NCI-H748 treated with DMSO at 0.1 percent for 48 hours (cell line): ENCODE measurements at places on chromosomes 5 and 9.

DNA sequence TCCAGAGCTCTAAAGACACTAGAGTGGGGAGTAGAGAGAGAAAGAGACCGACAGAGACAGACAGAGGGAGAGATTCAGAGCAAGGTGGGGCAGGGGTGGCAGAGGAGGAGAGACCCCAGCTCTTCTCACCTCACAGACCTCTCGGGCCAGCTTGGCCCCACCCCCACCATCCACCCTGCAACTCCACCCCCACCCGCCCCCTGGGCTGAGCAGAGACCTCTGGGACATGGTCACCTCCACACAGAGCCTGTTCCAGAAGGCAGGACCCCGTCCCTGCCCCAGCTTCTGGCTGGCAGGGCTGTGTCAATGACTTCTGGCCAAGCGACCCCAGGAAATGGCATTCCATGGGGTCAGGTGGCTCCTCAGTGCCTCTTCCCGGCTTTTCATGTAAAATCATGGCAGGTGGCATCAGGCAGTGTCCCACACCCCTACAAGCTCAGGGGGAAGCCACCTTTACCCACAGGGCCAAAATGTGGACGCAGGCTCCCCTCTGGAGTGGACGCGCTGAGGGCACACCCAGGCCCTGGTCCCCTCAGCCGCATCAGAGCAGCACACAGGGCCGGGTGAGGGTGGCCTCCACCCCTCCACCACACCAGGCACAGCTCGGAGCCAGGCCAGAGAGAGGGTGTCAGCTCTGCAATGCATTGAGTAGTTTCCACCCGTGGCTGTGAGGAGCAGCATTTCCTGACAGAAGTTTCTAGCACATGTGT lies 131.2 kb upstream of the LPCAT1 start:
- no peak for DNase-seq

GRCh38 chr5:115333164-115333563 lies 36.7 kb upstream of the CCDC112 start:
- DNase-seq: no peak

DNA sequence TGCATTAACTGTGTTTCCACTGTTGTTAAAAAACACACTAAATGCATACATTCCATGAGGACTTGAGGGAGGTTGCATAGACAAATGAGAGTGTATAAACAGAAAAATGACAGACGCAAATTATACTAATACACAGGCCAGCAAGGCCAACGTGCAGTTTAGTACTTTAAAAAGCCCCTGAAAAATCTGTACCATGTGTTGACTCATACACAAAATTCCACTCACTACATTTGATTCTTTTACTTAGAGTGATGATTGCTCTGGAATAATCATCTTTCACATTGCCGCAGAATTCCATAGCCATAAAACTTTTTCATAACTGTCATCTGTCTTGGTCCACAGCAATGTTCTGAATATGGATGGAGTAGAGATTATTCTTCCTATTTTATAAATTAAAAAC lies 215.7 kb downstream of the FAM114A2 start:
- no peak for DNase-seq

DNA sequence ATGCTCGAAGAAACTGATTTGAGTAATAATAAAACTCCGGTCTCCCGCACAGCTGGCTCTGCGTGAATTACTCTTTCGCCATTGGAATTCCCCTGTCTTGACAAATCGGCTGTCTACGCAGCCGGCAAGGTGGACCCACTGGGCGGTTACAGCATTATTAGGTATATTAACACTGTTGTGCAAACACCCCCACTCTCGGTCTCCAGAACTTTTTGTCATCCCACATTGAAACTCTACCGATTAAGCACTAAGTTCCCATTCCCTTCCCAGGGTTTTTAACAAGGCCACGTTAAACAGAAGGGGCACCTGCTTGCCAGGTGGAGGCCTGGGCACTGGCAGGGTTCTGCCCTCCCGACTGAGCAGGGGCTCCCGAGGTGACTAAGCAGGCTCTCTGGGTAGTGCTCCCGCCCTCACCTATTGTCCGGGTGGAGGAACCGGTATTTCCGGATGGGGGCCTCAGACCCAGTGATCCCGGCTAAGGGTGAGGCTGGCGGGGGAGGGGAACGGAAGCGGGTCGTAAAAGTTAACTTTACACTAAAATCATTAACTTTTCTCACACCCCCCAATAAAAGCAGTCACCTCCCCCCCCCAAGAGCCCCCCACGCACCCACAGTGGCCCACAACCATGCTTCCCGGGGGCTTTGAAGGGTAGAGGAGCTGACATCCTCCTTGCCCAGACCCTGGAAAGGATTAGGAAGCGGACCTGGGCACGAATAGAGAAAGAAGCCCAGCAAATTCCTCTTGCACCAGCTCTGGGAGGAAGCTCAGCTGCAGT lies 53.5 kb upstream of the TJP2 start:
- DNase-seq: peak; percentile 78

GRCh38 chr5:130692770-130693169 lies 472.3 kb downstream of the HINT1 start:
- DNase-seq: peak; percentile 29

- peak; percentile 98 for DNase-seq
Observed at GRCh38 chr5:43007911-43008362, 32.2 kb downstream of the ANXA2R start.

- no peak for DNase-seq
Observed at GRCh38 chr9:98482226-98482625, 226.5 kb downstream of the GABBR2 start.

DNA sequence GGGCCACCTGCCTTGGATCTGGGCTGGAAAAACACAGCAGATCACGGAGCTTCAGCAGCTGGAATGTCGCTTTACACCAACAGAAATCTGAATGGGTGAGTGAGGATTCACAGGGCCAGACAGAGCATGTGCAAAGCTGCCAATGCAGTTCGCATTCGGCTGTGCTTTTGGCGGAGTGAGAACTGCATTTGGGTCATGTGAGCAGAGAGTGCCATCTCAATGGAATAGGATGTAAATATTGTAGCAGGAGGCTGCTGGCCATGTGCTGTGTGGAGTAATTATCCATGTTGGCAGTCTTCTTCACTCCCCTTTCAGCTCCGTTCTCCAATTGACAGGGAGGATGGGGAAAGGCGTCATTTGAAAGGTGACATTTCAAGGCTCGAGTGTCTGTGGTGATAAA lies at the start of gene ANKRD55:
Gene ANKRD55, minus strand, starts transcription at position 101 of the 400 bp plus-strand sequence. CDS start 417 bp downstream, outside the sequence.
- peak; percentile 77 for DNase-seq

GRCh38 chr9:105883847-105884246 lies 189.5 kb downstream of the TMEM38B start:
- no peak for DNase-seq

DNA sequence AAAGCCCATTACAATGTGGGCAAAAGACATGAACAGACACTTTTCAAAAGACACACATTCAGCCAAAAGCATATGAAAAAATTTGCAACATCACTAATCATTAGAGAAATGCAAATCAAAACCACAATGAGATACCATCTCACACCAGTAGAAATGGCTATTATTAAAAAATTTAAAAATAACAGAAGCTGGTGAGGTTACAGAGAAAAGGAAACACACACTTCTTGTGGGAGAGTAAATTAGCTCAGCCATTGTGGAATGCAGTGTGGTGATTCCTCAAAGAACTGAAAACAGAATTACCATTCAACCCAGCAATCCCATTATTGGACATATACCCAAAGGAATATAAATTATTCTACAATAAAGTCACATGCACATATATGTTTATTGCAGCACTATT lies 585.2 kb upstream of the TUSC1 start:
- no peak for DNase-seq

GRCh38 chr5:172707285-172708182 lies 63.5 kb downstream of the DUSP1 start:
- DNase-seq: peak; percentile 35

DNA sequence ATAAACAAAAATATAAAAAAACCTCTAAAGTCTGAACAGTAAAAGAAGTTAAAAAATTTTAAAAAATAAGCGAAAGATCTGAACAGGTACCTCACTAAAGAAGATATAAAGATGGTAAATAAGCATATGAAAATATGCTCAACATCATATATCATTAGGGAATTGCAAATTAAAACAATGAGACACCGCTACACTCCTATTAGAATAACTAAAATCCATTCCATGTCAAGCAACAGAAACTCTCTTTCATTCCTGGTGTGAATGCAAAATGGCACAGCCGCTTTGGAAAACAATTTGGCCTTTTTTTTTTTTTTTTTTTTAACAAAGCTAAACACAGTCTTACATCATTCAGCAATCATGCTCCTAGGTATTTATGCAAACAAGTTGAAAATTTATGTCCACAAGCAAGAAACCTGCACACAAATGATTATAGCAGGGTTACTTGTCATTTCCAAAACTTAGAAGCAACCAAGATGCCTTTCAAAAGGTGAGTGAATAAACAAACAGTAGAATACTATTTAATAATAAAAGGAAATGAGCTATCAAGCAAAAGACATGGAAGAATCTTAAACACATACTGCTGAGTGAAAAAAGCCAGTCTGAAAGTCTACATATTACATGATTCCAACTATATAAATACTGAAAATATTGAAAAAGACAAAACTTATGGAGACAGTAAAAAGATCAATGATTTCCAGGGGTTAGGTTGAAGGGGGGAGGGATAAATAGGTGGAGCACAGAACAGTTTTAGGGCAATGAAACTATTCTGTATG lies 22.1 kb downstream of the ANXA1 start:
- DNase-seq: no peak
